Naive thymus-derived CD8-positive, alpha-beta T cell (primary cell): ENCODE measurements at places on chromosomes 12 and 14. TPM values are rescaled to one million over a fixed set of nuclear protein-coding genes. Genes with fewer than 3 reads are reported as not detected.

GRCh38 chr12:119679081-119679480, 11.1 kb downstream of the PRKAB1 start:
- no peak overlapping the region for H3K27ac ChIP-seq
- DNase-seq, result no peak
- peaks cover 28% of the 10 kb centered on the region for H3K36me3 ChIP-seq
- peaks cover 6% of the 10 kb centered on the region for H3K4me1 ChIP-seq
- no peak overlapping the region for H3K4me3 ChIP-seq

GRCh38 chr14:78983126-78983525, 813.0 kb downstream of the NRXN3 start:
- no peaks in the 10 kb centered on the region for H3K36me3 ChIP-seq
- H3K4me3 ChIP-seq, result no peak overlapping the region
- no peaks in the 10 kb centered on the region for H3K27me3 ChIP-seq

DNA sequence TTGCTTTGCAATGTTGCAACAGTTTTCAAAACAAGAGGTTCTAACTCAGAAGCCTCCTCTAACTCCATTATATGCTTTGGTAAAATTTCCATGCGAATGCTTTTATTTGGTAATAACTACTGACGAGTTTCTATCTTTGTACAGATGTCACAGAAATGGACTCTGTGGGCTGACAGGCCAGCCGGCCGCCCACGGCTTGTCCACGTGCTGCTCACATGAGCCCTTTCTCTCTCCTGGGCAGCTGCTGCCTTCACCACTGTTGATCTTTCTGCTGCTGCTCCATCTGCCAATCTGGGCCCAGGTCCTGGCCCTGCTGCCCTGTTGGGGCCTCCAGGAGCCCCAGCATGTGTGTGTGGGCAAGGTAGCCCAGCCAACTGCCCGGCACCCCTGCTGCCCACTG, 168.2 kb upstream of the TMEM132C start:
- H3K4me1 ChIP-seq, result no peaks in the 10 kb centered on the region
- no peaks in the 10 kb centered on the region for H3K27me3 ChIP-seq
- no peak overlapping the region for H3K27ac ChIP-seq
- DNase-seq, result no peak
- no peak overlapping the region for H3K4me3 ChIP-seq

DNA sequence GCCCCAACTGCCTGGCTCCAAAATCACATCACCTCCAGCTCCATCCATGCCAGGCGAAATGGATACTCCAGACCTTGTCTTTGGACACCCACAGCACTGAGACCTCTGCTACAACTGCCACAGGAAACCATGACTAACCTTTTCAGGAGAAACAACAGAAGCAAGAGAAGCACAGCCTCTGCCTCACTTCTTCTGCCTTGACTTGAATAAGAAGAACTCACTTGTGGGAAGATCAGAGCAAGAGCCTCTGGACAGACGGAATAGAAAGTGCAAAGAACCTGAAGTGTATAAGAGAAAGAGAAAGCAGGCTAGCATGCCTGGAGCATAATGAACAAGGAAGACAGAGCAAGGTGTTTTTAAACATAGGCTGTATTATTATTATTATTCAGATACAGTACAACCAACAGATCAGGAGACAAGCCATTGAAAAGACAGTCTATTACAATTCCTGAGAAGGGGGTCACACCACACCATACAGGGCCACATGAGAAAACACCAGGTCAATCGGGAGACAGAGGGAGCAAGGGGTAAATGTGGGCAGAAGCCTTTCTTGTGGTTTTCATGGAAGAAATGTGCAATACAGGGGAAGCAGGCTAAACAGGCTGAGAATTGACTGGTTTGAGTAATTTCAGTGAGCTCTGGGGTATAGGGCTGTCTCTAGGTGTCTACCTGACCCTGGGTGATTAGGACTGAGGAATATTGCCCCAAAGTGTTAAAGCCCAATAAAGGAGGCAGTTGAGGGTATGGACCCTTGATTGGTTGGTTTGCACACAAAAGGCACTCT, 7.4 kb upstream of the OR10P1 start:
- DNase-seq, result no peak
- H3K27me3 ChIP-seq, result peaks cover 22% of the 10 kb centered on the region
- H3K4me1 ChIP-seq, result no peaks in the 10 kb centered on the region
- no peak overlapping the region for H3K27ac ChIP-seq
- H3K4me3 ChIP-seq, result no peak overlapping the region

GRCh38 chr12:4050340-4050739, 177.1 kb upstream of the PARP11 start:
- no peak overlapping the region for H3K4me3 ChIP-seq
- no peak for DNase-seq
- no peak overlapping the region for H3K27ac ChIP-seq
- H3K4me1 ChIP-seq, result peaks cover 3% of the 10 kb centered on the region
- H3K27me3 ChIP-seq, result no peaks in the 10 kb centered on the region

- H3K36me3 ChIP-seq, result no peaks in the 10 kb centered on the region
- no peak for DNase-seq
- H3K27ac ChIP-seq, result no peak overlapping the region
- H3K27me3 ChIP-seq, result peaks cover 4% of the 10 kb centered on the region
These were observed 46.5 kb upstream of the SAV1 start for GRCh38 chr14:50714450-50715073.

DNA sequence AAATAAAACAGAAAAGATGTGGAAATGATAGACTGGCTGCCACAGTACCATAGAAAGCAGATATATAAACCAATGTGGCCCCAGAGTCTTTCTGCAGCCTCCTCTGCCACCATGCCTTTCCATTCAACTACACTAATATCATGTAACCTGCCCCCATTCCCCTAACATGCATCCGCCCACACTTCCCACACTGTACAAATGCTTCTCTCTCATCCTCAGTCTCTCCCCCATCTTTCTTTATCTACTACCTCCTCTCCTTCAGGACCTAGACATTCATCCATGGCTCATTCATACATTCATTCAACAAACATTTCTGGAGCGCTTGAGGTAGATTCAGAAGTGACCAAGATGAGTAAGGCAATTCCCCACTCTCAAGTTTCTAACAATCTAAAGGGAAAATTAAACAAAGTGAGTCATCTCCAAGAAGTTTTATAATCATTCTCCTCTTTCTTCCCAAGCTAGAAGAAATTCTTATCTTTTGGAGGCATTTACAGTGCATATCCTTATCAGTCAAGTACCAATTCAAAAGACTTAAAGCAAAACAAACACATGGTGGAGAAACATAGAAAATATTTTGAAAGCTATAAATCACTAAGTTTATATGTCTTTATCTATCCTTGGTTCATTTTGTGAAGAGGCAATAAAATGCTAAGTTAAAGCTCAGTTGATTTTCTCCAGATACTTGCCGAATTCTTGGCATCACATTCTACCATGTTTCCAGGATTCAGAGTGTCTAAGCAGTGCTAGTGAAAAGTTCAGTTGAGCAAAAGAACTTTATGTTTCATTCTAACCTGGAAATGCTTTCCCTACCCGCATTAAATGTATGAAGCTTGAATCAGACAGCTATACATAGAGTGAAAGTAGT, 70.5 kb upstream of the FRMD6 start:
- H3K36me3 ChIP-seq, result no peaks in the 10 kb centered on the region
- peaks cover 28% of the 10 kb centered on the region for H3K27me3 ChIP-seq
- no peak for DNase-seq
- no peaks in the 10 kb centered on the region for H3K4me1 ChIP-seq
- H3K27ac ChIP-seq, result no peak overlapping the region
- no peak overlapping the region for H3K4me3 ChIP-seq

GRCh38 chr12:107598906-107599305, 86.7 kb upstream of the PWP1 start:
- DNase-seq, result no peak
- H3K4me1 ChIP-seq, result peaks cover 6% of the 10 kb centered on the region
- H3K27me3 ChIP-seq, result no peaks in the 10 kb centered on the region
- H3K4me3 ChIP-seq, result no peak overlapping the region

DNA sequence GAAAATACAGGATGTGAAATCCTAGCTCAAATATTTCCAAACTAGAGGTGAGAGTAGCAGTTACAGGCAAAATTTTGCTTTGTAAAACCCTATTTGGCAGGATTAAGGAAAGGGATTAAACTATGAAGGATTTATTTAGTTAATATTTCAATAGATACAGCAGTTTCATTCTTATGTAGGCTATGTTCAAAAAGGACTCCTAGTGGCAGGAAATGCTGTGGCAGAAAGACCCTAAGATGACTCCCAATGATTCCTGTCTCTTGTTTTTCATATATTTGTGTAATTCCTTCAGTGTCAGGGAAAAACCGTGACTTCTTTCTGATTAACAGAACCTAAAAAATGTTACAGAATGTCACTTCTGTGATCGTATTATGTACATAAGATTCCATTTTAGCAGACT, 299.5 kb upstream of the RPL10L start:
- DNase-seq, result no peak
- no peaks in the 10 kb centered on the region for H3K36me3 ChIP-seq
- H3K27me3 ChIP-seq, result no peaks in the 10 kb centered on the region
- H3K27ac ChIP-seq, result no peak overlapping the region
- H3K4me1 ChIP-seq, result no peaks in the 10 kb centered on the region

DNA sequence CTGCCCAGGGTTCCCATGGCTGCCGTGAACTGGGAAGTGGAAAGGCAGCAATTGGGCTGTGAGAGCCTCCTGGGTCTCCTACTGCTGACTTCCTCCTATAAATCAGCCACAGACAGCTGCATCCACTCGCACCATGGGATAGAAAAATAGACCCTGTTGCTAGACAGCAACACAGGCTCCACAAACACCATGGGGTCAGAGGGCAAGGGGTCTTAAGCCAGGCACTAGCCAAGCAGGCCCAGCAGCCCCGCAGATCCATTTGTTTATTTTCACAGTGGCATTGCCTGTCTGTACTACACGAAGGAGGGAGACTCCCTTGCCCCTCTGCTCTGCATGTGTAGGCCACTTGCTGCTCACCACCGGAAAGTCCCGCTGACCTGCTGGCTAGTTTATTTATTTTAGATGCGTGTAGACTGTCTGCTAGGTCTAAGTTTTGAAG, 139.8 kb downstream of the DACT1 start:
- H3K4me3 ChIP-seq, result no peak overlapping the region
- H3K27ac ChIP-seq, result no peak overlapping the region
- no peaks in the 10 kb centered on the region for H3K4me1 ChIP-seq
- no peaks in the 10 kb centered on the region for H3K36me3 ChIP-seq
- no peak for DNase-seq

DNA sequence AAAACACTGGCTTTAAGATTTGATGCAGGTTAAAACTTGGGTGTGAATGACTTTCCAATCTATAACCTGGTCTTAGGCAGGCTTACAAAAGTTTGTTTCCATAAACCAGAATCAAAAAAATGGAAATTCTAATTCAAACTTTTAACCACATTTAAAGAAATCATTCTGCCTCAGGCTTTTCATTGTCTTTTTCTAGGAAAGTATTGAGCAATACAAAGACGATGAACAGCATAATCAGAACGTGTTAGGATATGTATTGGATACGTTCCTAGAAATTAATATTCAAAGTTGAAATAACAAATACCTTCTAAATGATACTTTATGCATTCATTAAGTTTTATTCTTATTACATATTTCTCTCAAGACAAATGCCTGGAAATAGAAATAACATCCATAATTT, 172.9 kb downstream of the CEP128 start:
- DNase-seq, result no peak
- H3K36me3 ChIP-seq, result peaks cover 6% of the 10 kb centered on the region
- H3K4me3 ChIP-seq, result no peak overlapping the region
- H3K27ac ChIP-seq, result no peak overlapping the region

DNA sequence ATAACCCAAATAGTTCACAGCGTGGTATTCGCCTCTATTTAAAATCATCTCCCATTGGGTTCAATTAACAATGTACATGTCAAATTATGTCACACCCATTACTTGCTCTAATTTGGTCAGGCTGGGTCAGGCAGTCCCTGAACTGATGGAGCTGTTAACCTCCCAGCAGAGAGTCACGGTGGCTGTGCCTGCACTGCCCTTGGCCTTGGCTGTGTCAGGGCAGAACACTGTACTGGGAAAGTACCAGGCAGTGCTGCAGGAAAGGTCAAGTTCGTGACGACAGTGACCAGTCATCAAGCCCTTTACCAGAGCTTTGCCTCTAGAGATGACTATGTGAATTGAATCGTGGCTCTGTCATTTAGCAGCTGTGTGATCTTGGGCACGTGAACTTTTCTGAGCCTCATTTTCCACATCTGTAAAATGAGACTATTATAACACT, 100.0 kb downstream of the ARF6 start:
- H3K27me3 ChIP-seq, result no peaks in the 10 kb centered on the region
- H3K4me1 ChIP-seq, result peaks cover 5% of the 10 kb centered on the region
- no peaks in the 10 kb centered on the region for H3K36me3 ChIP-seq
- H3K27ac ChIP-seq, result no peak overlapping the region
- no peak overlapping the region for H3K4me3 ChIP-seq
- DNase-seq, result no peak

- H3K27me3 ChIP-seq, result peaks cover 1% of the 10 kb centered on the region
- no peak for DNase-seq
- no peaks in the 10 kb centered on the region for H3K4me1 ChIP-seq
- no peak overlapping the region for H3K4me3 ChIP-seq
- no peak overlapping the region for H3K27ac ChIP-seq
These were observed 32.1 kb downstream of the GALNT16 start for GRCh38 chr14:69291891-69292561.

GRCh38 chr14:105385698-105386365, 12.5 kb upstream of the TEX22 start:
- no peak overlapping the region for H3K27ac ChIP-seq
- peaks cover 5% of the 10 kb centered on the region for H3K4me1 ChIP-seq
- no peaks in the 10 kb centered on the region for H3K27me3 ChIP-seq
- no peak overlapping the region for H3K4me3 ChIP-seq
- no peak for DNase-seq

DNA sequence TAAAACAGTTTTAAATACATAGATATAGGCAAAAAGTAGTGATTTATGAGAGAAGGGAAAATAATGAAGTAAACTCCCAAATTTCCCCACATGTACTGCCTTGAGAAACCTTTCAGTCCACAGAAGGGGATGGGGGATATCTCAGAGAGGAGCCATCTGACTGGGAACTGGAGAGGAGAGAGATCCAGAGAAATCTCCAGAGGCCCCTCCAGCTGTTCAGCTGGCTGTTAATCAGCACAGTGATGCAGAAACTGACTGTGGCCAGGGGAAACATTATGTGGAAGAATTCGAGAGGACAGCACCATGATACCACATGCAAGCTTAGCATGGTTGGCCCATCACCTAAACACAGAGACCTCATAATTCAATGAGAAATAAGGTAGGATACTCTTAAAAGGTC, 1165.9 kb upstream of the TMEM132C start:
- no peak for DNase-seq
- H3K4me1 ChIP-seq, result no peaks in the 10 kb centered on the region
- no peak overlapping the region for H3K27ac ChIP-seq
- no peak overlapping the region for H3K4me3 ChIP-seq
- H3K27me3 ChIP-seq, result peaks cover 9% of the 10 kb centered on the region

DNA sequence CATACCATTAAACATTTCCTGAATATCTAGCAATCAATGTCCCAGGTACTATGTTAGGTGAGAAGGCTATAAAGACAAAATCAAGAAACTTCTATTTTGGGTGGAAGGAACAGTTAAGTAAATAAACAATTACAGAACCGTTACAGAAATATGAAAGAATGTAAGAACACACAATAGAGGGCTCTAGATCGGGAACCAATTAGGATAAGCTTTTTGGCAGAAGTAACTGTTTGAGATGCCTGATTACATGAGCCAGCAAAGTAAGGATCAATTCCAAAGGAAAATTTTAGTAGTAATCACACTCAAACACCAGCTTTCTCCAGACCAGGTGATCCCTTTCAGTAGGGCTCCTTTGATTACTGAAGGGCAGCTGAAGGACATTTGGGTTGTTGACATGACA, 33.9 kb downstream of the PPP1R12A start:
- peaks cover 35% of the 10 kb centered on the region for H3K4me1 ChIP-seq
- H3K27me3 ChIP-seq, result no peaks in the 10 kb centered on the region
- H3K4me3 ChIP-seq, result no peak overlapping the region
- no peak overlapping the region for H3K27ac ChIP-seq

KIF26A gene
- polyA plus RNA-seq, result not detected

C1QL4 gene
- not detected for polyA plus RNA-seq

KLRB1 gene
- 0.95 TPM for polyA plus RNA-seq

CPNE6 gene
- polyA plus RNA-seq, result not detected

TDG gene
- 19.0 TPM for polyA plus RNA-seq
